ENCODE measurements at places on chromosomes 12 and 14. TPM values are rescaled to one million over a fixed set of nuclear protein-coding genes. Genes with fewer than 3 reads are reported as not detected.

EMP1 gene
- total RNA-seq: 318 TPM

DNA sequence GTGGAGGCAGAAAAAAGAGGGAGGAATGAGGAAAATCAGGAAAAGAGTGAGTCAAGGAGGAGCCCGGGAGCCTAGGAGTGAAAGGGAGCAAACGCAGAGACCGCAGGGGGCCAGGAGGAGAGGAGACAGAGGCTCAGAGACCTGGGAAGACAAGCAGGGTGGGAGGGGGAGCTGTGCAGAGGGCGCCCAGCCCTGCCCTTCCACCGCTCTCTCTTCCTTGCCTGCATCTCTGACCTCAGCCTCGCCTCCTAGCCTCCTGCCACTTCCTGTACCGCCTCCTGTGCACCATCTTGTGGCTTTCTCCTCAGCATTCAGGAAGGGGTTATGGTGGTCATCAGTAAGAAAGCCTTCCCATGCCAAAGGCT lies 1.3 kb downstream of the CLSTN3 start:
- DNase-seq: no peak

DNA sequence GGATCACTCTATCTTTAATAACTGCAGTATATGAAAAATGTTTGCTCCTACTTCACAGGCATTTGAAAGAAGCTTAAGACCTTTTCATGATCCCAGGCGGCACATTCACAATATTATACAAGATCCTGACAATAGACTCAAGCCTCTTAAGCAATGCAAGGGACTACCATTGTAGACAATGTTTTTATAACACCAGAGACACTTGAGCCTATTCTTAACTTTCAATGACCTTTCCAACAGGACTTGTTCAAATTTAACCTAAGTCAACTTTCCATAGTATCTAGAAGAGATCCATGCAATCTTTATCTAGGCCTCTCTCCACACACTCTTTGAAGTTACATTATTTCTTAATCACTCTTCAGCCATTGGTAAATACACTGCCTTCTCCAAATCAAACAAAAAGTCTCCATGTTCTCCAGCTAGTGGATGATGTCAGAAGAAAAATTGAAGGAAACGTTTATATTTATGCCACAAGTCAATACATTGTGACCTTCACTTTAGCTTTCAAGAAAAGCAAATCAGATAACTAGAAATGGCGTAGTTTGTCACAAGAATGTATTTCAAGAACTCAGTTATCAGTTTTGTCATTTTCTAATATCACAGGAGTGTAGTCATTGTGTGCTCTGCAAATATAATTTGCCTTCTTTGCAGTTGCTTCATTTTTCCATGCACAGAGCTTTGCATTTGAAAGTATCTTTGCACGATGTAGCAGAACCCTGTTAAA lies 41.2 kb downstream of the PHLDA1 start:
- DNase-seq: no peak

DNA sequence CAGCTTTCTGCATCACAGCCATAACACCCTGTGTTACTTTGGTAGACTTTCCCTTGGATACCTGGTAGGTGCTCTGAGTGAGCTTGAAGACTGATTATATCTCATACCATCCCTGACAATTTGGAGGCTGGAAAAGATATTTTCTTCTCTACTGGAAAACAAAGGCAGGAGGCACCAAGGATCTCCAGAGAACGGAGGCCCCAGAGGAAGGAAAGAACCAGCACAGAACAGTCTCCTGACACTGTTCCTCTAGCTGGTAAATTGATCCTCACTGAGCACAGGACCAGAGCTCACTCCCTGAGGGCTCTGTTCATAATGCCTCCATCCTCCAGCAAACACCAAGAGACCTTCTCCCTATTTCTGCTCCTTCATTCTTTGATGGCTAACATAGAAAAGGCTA lies at the start of gene OR11G2:
TSS of gene OR11G2 (plus strand) at position 301 of the 400 bp plus-strand sequence. CDS start 6,542 bp downstream, outside the sequence.
- no peak for DNase-seq

CLEC7A gene
- total RNA-seq: 0.47 TPM

RAPGEF3 gene
- total RNA-seq: 52.0 TPM

DNA sequence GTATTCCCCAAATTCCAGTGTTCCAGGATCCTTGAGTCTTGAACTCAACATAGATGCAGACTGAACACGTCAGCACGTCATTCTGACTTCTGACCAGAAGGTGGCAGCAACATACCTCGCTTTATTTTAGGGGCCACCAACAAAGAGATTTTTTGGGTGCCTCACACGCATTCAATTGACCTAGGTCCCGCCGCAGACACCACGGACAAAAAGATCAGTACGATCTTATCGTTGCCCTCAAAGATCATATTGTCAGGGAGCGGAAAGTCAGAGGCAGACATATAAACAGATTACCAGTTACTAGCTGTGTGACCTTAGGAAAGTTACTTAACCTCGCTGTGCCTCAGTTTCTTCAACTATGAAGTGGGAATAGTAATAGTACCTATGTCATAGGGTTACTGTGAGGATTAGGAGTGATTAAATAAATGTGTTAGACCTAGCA lies 6.5 kb upstream of the PRPH start:
- DNase-seq: peak; percentile 75

GRCh38 chr14:94903883-94904282 lies 134.0 kb upstream of the GSC start:
- no peak for DNase-seq

GRCh38 chr12:109930028-109930800 lies 30.1 kb downstream of the TCHP start:
- no peak for DNase-seq

- DNase-seq: no peak
Observed at GRCh38 chr12:13243516-13244070, 47.1 kb downstream of the EMP1 start.

DNA sequence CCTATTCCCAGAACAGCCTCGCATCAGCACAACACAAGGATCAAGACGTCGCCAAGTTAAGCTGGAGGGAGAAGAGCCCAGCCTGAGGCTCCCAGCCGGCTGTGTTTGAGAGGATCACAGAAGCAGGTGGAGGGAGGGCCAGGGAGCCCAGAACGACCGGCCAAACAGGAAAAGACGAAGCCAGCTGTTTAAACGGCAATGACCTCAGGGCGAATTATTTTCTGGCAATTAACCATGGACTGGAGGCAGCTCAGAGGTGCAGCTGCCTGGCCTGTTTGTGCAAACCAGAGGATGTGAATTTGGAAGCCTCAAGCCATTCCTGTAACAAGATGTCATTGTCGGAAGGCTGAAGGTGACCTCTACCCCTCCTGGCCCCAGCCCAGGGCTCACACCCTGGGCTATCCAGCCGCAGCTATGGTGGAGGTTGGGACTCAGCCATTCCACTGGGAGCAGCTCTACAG lies 175.8 kb upstream of the PRMT8 start:
- DNase-seq: peak; percentile 87

DNAI7 gene
- 0.28 TPM for total RNA-seq

GRCh38 chr14:68964300-68965093 lies 14.6 kb downstream of the ACTN1 start:
- DNase-seq: no peak

DNA sequence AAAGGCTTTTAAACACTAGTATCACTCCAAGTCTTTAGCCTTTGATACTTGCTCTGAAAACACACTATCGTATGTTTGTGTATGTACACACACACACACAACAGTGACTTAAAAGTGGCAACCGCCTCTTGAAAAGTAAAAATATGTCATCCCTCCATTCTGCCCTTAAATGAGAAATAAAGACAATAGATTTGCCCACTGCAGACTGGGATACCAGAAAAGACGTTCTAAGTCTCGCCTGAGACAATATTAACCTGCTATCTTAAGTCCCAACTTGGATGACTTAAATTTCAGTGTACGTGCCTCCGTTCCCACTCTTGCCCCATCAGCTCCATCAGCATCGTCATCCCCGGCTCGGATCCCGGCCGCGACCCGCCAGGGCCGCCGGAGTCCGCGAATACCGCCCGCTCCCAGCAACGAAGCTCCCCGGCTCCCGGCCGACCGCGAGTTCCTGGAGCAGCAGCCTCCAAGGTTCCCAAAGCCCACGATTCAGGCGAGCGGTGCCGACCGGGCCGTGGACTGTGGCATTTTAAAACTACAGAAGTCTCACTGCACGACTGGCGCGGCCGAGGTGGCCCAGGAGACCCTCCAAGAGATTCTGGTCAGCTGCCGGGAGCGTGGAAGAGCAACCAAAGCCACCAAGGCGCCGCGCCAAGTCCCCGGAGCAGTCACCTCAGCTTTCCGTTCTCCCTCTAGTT lies 2.8 kb upstream of the ARID2 start:
- DNase-seq: peak; percentile 59

KCNK13 gene
- 0.05 TPM for total RNA-seq

DNA sequence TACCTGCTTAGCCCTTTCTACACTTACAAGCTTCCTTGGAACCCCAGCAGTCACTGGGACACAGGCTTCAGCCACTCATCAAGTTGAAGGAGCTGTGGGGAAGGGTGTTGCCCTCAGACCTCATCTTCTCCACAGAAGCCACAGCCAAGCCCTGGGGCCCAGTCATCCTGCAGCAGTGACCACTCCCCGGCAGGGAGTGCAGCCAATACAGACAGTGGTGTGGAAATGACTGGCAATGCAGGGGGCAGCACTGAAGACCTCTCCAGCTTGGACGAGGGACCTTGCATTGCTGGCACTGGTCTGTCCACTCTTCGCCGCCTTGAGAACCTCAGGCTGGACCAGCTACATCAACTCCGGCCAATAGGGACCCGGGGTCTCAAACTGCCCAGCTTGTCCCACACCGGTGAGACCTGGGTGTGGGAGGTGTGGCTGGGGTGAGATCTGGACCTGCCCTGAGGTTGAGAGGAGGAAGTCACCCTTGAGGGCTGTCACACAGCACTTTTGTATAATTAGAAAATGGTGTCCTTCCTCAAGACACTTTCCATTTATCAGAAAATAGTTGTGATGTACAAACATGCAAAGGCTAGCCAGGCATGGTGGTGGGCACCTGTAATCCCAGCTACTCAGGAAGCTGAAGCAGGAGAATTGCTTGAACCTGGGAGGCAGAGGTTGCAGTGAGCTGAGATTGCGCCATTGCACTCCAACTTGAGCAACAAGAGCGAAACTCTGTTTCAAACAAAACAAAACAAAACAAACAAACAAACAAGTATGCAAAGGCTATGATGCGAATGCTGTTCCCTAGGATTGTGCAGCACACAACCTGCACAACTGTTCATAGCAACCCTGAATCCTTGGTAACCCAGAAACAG lies 9.9 kb downstream of the GLI1 start:
- no peak for DNase-seq

- no peak for DNase-seq
Observed at GRCh38 chr12:84183576-84183975, 729.0 kb downstream of the SLC6A15 start.

DNA sequence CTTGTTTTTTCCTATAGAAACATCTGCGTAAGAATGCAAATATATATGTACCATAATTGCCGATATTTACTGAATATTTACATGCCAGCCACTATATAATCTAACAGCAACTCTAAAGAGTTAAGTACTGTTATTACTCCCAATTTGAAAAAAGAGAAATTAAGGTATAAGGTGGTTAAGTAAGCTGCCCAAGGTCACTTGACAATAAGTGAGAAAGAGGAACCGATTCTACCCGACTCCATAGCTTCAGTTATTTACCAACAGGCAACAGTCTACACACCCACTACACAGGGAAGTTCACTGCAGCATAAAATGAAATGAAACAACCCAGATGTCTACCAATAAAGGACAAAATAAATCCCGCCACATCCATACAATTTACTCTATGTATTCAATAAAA lies 1.1 kb downstream of the MIS18BP1 start:
- DNase-seq: peak; percentile 47

- no peak for DNase-seq
Observed at GRCh38 chr12:57741844-57742738, 2.7 kb upstream of the TSPAN31 start.

- DNase-seq: no peak
Observed at GRCh38 chr12:106431839-106432411, 74.4 kb downstream of the POLR3B start.

- DNase-seq: peak; percentile 38
Observed at GRCh38 chr14:33555710-33556350, 395.0 kb downstream of the EGLN3 start.

All from dermis blood vessel endothelial cell (primary cell).